ENCODE measurements at places on chromosomes 1 and 21.
A peak's percentile ranks its signal among the peaks of the same experiment; 100 is the strongest.

DNA sequence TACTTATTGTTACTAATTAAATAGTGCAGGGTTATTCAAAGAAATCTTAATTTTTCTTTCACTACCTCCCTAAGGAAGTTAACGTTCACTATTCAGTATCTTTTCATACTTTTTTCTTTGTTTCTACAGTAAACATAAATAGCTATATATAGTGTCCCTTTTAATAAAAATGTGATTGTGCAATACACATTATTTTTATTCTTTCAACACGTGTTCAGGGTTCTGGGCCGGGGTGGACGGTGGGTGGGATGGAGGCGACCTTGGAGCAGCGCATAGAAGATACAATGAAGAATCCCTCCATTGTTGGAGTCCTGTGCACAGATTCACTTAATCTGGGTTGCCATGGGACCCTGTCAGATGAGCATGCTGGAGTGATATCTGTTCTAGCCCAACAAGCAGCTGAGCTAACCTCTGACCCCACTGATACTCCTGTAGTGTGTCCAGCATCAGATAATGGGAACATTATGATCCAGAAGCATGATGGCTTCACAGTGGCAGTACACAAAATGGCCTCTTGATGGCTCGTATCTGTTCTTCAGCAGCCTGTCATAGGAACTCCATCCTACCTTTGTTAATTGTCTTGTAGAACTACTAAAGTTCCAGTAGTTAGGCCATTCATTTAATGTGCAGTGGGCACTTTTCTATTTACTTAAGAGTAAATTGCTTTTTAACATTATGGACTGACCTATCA lies 155.9 kb upstream of the L1TD1 start:
- no peak for DNase-seq

DNA sequence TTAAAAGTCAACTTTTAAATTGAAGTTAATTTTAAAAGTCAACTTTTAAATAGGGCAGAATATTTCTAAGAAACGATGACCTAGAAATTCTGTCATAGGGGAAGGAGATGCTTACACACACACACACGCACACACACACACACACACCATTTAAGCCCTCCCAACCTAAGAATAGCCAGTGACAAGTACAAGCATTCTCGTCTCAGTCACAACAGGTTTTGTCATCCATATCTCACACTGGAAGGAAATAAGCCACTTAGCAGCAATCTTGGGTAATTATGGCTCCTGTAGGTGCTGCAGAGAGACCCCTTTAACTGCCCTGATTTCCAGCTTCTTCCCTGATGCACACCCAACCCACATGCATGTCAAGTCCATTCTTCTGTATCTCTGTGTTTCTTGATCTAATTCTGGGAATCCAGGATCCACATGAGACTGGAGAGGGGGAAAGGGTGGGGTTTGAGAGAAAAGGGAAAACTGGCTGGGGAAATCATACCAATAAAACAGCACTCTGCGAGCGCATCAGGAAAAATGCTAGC lies 338.1 kb downstream of the PAPPA2 start:
- no peak for DNase-seq

DNA sequence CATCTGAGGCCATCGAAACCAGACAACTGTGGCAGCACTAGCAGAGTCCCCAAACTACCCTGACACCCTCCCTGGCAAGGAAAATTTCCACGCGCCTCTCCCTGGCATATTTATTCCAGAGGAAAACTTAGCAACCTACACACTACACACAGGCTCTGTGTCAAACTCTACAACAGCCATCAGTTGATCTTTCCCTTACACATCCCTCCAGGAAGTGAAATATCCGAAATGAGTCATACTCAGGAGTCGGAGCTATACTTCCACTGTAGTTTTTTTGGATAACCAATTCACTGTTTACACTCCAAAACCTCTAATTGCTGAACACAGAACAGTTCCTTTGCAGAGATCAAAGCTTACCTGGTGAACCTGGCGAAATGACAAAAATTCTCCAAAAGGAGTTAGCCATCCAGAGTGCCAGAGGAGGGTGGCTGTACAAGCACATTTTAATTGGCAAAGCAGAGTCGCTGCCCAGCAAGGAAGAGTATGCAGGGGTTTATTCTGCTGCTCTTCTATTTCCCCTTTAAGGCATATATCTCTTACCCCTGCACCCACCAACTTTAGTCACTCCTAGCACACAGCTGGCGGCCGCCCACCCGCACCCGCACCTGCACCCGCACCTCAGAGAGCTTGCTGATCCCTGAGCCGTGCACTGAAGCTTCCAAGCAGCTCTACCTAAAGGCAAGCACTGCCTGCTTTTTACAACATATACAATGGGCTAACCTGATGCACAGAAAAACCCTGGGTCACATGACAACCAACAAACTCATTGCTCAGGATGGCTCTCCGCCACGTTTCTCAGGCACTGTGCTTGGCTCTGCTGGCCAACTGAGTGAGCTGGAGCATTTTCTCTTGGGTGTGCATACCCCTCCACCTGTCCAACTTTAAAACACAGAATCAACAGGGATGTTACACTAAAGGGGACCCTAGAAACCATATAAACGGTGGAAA lies 54.9 kb downstream of the CAPZB start:
- peak; percentile 73 for DNase-seq

GRCh38 chr21:36613059-36613458 lies 85.9 kb upstream of the SIM2 start:
- DNase-seq = no peak

- DNase-seq = no peak
Observed at GRCh38 chr1:51009381-51009780, 39.3 kb downstream of the CDKN2C start.

DNA sequence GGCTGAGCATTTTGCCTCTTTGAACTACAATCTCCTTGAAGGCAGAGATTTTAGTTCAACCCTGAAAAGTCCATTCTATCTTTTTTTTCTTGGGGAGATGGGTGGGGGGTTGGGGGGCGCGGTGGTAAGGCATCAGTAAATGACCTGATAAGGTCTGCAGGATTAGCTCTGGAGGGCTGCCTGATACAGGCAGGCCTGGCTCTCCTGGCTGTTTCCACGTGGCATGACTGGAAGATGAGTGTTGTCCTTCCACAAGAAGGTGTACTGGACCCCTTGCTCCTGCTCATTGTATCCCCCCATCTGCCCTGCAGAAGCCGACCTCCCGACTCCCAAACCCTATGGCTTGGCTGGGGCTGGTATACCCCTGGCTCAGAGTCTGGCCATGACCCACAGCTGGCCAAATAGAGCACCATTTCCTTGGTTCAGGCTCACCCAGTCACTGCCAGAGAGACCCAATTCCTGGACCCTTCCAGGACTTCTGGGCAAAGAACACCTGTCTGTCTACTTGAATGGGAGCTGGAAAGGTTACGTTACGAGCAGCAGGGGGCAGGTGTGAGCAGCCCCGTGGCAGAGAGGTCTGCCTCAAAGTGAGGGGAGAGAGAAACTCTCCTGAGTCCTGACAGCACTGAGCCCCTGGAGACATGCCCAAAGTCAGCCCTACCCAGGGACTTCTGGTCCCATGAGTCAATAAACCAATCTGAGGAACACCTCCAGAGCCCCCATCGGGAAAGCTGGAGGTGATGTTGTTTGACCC lies 17.0 kb downstream of the DHRS3 start:
- DNase-seq = no peak

- DNase-seq = no peak
Observed at GRCh38 chr1:172997941-172998361, 52.8 kb downstream of the TNFSF18 start.

- peak; percentile 17 for DNase-seq
Observed at GRCh38 chr1:160428655-160429054, 28.3 kb downstream of the VANGL2 start.

DNA sequence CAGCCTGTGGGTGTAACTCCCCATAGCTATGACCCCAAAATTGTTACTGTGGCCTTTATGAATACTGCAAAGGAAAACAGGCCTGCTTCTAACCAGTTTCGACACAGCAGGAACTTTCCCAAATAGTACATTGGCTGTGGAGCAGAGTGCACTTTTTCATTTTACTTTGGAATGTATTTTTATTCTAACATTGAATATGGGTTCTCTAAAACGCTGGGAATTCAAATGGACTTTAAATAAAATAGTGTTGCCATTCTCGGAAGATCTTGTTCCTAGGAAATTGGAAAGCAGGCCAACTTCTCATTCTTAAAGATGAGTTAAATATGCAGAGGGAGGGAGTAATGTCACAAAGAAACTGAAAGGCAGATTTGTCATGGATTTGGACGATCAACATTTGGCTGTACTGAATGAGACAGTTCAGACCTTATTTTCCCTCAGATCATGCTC lies 39.6 kb upstream of the ARHGAP29 start:
- DNase-seq = no peak

DNA sequence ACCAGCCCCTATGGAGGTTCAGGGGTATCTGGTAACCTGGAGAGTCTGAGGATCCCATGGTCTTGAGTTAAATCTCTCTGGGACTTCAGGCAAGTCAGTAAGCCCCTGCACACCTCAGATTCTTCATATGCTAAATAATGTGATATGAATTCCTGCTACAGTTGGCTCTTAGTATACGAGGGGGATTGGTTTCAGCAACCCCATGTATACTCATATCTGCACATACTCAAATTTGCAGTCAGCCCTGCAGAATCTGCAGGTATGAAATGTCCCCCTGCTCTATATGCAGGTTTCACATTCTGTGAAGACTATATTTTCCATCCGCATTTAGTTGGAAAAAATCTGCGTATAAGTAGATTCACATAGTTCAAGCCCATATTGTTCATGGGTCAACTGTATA lies 136.6 kb downstream of the TOMM20 start:
- no peak for DNase-seq

- DNase-seq = peak; percentile 13
Observed at GRCh38 chr1:147541672-147542568, 619 bp downstream of the BCL9 start.

GRCh38 chr1:81582467-81582986 lies 218.2 kb upstream of the ADGRL2 start:
- no peak for DNase-seq

DNA sequence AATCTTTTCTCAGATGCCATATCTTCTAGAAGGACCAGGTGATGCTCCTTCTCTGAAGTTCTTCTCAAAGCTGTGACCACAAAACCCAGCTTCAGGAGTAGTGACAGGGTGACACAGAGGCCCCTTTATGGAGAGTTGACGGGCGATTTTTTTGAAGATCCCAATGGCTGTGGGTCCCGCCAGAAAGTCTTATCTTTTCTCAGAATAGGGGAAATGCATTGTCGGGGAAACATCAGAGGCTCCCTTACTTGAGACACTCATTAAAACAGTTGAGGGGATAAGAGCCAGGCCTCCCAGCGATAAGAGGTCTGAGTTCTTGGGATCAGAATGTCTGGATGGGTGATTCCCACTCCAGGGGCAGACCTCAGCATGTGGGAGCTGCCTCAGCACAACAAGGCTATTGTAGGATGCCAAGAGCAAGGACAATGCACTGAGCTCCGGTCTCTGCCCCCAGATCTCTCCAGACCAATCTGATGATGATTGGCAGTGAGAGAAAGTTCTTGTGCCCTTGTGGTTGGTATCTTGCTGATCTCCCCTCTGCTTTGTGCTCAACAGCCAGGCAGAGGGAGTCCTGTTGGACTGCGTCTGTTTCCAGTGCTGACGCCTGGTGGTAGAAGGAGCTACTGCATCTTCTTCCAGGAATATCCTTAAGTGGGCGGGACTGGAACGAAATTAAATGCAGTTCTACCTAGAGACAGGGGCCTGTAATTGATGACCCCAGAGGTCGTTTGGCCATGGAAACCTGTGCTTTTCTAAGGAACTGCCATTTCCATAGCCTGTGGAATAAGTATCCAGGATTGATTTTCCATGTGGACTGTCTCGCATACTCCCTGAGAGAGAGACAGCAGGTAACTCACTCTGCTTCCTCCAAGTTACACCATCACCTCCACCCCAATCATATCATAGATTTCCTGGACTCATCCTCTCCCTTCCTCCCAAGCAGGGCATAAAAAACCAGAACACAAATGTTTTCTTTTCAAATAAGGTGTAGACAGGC lies 6.8 kb upstream of the ACKR1 start:
- peak; percentile 53 for DNase-seq

DNA sequence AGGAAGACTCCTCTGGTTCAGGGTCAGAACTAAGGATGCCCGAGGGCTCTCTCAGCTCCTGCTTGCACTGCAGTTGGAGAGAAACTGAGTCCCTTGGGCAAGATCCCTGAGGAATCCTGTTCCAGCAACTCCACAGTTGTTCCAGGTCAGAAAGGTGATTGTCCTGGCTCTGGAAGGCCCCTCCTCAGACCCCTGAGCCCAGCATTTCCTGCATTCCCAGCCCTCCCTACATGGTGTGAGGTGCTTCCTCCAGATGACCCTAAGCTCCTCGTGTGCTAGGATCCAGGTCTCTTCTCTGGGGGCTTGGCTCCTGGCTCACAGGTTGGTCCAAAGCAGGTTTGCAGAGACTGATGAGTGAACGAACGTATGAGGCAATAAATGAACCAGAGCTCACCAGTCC lies 11.5 kb downstream of the LDLRAD1 start:
- no peak for DNase-seq

GRCh38 chr1:19547814-19548213 lies 62.5 kb upstream of the CAPZB start:
- DNase-seq = no peak

DNA sequence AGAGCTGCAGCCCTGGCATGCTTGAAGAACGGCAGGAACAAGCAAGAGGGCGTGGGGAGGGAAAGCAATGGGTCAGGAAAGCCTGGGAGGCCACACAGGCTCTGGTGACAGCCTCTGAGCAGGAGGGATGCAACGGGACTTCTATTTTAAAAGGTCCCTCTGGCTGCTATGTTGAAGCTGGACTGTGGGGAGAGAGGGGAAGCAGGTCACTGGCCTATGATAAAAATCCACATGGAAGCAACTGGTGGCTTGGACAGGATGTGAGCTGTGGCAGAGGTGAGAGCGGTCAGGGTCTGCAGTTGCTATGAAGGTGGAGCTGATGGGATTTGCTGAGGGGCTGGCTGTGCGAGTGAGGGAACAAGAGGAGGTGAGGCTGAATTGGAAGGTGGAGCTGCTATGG lies 11.2 kb downstream of the PADI1 start:
- no peak for DNase-seq

DNA sequence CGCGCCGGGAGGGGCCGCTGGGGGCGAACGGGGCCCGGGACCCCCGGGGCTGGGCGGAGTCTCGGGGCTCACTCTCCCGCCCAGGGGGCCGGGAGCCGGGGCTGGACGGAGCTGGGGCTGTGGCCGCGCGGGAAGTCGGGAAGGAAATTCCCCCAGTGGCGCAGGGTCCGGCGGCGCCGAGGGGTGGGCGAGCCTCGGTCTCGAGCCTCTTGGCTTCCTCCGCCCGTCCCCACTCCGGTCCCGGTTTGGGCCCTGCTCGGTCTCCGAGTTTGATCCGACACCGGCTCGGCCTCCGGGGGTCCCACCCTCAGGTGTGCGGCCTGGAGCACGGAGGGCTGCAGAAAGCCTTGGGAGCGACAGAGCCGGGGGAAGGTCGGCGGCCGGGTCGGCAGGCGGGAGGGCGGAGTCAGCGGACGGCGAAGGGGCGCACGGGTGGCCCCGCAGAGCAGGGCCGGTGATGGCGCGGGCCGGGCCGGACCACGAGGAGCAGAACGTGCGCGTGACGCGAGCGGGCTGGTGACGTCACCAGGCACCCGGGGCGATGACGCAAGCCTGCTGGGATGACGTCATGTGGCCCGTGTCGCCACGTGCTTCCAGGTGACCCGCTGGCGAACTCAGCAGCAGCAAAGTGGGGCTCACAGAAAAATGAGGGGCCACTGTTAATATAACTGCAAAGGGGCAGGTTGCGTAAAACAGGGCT lies 610 bp upstream of the HES4 start:
- DNase-seq = no peak

- no peak for DNase-seq
Observed at GRCh38 chr1:77143529-77144121, 75.6 kb downstream of the PIGK start.
